T-helper 17 cell (primary cell): ENCODE measurements at places on chromosomes 1 and 21. TPM values are rescaled to one million over a fixed set of nuclear protein-coding genes. Genes with fewer than 3 reads are reported as not detected.

Gene C4BPA
- not detected for total RNA-seq

Gene F5
- total RNA-seq, result 24.3 TPM

Gene LCE2B
- total RNA-seq, result not detected

Gene RRAGC
- 16.9 TPM for total RNA-seq

Gene OR2T11
- not detected for total RNA-seq

Gene SPRR2B
- total RNA-seq, result not detected

Gene FMO3
- total RNA-seq, result not detected

Gene FMO2
- not detected for total RNA-seq

Gene ZSWIM5
- 1.6 TPM for total RNA-seq

GRCh38 chr1:7219031-7219430 lies 433.8 kb downstream of the CAMTA1 start:
- DNase-seq, result no peak

DNA sequence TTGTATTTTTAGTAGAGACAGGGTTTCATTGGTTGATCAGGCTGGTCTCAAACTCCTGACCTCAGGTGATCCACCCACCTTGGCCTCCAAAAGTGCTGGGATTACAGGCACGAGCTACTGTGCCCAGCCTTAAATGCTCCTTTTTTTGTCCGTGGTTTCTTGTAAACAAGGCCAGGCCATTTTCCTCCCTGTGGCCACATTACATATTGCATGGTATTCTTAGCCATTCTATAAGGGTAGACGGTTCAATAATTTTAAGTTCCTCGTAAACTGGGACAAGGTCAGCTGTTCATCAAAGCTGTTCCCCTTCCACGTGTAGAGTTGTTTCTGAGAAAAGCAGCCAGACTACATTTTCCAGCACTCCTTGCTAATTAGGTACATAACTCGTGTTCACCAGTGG lies 10.3 kb upstream of the LUZP1 start:
- DNase-seq, result no peak

- no peak for DNase-seq
These were observed 59.6 kb downstream of the RGS21 start for GRCh38 chr1:192376374-192376773.

DNA sequence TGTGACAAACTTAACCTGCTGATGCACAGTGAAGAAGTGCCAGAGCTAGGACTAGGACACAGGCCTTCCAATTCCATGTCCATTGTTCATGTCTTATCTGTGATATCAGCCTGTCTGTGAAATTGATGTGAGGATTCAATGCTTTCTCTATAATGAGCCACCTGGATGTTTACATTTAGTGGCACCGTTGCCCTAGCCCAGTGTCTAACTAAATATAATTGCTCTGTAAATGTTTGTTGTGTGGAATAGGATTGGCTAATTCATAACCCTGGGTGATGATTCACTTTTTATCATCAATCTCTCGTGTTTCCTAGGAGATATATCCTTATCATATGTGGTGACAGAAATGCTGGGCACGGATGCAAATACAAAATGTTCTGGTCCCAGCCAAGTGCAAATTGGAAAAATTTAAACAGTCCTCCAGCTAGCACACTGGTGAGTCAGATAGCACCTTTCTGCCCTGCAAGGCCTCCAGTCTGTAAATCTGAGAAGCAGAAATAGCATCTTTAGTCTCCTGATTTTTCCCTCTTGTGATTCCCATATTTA lies 46.9 kb upstream of the GNG12 start:
- DNase-seq, result no peak

DNA sequence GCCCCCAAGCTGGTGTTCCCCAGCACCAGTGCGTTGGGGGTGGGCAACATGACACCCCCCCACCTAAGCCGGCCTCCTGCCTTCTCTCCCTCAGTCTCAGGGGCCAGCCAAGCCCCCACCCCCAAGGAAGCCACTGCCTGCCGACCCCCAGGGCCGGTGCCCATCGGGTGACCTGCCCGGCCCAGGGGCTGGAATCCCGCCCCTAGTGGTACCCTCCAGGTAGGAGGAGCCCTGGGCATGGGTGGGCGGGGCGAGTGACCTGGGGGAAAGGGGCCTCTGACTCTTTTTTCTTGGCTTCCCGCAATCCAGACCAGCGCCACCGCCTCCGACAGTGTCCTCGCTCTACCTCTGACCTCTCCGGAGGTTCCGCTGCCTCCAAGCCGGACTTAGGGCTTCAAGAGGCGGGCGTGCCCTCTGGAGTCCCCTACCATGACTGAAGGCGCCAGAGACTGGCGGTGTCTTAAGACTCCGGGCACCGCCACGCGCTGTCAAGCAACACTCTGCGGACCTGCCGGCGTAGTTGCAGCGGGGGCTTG lies 1.3 kb upstream of the EFNA4 start:
- no peak for DNase-seq

- no peak for DNase-seq
These were observed 2.5 kb upstream of the TMPRSS2 start for GRCh38 chr21:41510500-41510899.

DNA sequence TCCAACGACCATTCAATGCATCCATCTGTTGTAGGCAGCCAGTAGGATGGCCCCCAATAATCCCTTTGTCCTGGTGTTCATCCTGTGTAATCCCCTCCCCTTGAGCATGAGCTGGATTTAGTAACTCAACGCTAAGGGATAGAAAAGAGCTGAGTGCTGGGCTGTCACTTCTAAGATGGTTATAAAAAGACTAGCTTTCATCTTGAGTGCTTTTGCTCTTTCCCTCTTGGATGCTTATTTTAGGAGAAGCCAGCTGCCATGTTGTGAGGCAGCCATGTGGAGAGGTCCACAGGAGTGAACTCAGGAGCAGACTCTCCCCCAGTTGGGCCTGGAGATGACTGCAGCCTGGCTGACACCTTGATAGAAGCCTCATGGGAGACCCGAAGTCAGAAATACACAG lies 401.5 kb downstream of the VAV3 start:
- DNase-seq, result no peak

DNA sequence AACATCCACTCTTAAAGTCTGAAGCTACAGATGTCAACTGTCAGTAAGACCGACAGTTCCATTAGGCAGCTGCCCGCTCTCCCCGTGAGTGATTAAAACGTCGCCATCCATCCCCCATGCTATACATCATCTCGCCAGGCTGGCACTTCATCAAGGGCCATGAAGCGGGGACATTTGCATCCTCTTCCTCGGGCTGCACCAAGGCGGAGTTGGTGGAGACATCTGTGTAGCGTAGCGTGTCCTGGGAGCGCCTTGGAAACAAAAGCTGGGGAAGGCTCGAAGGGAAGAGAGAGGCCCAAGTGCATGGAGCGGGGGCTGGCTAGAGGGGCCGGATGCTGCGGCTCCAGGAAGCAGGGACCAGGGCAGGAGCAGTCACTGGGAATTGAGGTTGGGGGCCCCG lies 250.1 kb downstream of the KAZN start:
- DNase-seq, result no peak

- DNase-seq, result no peak
These were observed 79.7 kb downstream of the PLPPR5 start for GRCh38 chr1:98924977-98925376.

GRCh38 chr1:6753320-6754140 lies 31.7 kb upstream of the CAMTA1 start:
- DNase-seq, result no peak

- no peak for DNase-seq
These were observed 14.1 kb downstream of the PEA15 start for GRCh38 chr1:160219062-160219929.

DNA sequence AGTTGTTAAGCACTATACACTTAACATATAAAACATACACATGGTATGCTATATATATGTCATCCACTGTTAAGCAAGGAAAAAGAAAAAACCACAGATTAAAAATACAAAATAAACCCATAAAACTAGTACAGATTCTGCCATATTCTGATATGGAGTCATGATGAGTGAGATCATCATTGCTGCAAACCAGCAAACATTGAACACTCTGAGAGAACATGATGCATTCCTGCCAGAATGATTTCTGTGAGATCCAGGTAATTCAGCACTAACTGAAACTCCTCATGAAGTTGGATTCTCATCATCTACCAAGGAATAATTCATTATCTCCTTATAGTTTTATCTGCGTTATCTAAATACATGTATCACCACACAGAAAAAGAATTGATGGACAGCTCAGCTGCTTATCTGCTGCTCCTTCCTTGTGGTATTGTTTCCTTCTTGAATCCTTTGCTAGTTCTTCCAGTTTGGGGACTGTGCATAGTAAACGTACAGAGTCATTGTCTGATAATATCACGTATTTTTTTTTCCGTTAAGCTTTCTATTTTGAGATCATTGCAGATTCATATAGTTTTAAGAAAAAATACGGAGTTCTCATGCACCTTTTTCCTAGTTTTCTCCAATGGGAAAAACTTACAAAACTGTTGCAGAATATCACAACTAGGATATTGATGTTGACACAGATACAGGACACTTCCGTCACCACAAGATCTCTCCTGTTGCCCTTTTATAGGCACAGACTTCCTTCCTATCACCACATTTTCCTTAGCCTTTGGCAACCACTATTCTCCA lies 9.3 kb downstream of the RAB4A start:
- DNase-seq, result no peak

- no peak for DNase-seq
These were observed 29.6 kb downstream of the DMBX1 start for GRCh38 chr1:46519209-46519608.

- no peak for DNase-seq
These were observed 26.5 kb upstream of the RPL11 start for GRCh38 chr1:23664837-23665795.

- DNase-seq, result no peak
These were observed 52.6 kb downstream of the KIF21B start for GRCh38 chr1:200970771-200971427.

DNA sequence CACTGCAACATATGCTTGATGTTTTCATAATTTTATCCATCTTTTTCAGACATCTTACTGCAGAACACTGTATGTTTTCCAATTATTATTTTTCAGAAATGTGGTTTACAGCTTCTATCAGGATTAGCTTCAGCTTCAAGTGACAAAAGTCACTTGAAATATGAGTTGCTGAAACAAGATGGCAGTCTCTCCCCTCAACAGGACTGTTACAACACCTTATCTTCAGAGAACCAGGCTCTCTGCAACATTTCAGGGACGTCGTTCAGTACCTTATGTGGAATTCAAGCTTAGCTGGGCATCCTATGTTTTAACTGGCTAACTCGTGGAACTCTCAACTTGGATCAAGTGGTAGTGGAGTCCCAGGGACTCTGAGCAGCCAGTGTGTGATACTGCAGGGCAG lies 2.0 kb upstream of the UBE2G2 start:
- DNase-seq, result no peak

- no peak for DNase-seq
These were observed 80.3 kb downstream of the TENT5C start for GRCh38 chr1:117685936-117686806.

- no peak for DNase-seq
These were observed 18.8 kb downstream of the MX1 start for GRCh38 chr21:41444703-41445464.
